Neuronal stem cell (in vitro differentiated cells): ENCODE measurements at places on chromosomes 16 and 17.

- DNase-seq, result no peak
These were observed 134.5 kb downstream of the MRTFB start for GRCh38 chr16:14205666-14206065.

GRCh38 chr17:4232168-4232813 is 31.5 kb downstream of the ANKFY1 start:
- no peak for DNase-seq

- DNase-seq, result no peak
These were observed 5.6 kb downstream of the DECR2 start for GRCh38 chr16:407253-407652.

DNA sequence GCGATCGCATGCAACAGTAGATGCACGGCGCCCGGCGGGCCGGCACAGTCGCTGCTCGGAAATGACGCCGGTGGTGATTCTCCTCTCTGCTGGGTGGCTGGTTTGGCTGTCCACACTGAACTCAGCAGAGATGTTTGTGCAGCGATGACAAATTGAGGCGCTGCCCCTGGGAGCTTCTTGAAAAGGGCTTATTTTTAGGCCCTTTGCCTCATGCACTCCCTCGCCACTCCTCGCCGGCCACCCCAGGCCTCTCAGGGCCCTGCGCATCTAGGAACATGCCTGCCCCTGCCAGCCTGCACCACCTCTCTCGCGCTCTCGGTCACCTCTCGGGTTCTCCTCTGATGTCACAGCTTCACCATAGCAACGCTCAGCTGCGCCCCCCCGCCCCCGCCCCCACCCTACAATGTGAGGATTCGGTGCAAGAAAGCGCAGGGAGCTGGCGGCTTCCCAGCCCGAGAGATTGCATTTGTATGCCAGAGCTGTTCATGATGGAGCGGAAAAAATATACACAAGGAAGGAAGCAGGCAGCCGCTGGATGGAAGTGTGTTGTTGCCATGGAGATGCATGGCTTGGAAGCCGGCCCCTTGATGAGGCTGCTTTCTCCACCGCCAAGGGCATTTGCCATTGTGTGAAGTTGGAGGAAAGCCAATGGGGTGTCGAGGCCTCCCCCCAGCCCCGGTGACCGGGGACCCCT is 81.3 kb upstream of the PLCG2 start:
- DNase-seq, result no peak

GRCh38 chr17:27105636-27106035 is 188.3 kb upstream of the WSB1 start:
- no peak for DNase-seq

GRCh38 chr16:15642557-15643047 is 352 bp downstream of the MARF1 start:
- no peak for DNase-seq

DNA sequence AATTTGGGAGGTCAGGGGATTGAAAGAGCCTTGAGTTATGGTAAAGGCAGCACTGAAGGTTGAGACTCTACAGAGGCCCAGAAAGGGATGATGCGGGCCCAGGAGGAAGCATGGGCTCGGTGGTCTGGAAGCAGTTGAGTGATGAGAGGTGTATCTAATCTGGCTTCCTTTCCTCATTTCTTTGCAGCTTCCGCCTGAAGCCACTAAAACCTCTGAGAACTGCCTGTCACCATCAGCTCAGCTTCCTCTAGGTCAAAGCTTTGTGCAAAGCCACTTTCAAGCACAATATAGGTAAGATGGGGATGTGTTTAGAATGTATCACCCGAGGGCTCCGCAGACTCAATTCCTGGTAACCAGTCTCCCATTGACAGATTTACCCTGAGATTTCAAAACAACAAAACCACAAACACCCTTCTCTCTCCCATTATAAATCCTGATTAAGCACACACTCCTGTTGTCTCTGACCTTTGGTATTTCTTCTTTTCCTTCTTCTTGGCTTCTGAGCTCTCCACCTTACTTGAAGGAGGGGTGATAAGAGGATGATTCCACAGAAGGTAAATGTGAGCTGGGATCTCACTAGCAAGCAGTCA is 21.2 kb downstream of the USP43 start:
- DNase-seq, result no peak

GRCh38 chr17:76153202-76153601 is 12.2 kb upstream of the FOXJ1 start:
- no peak for DNase-seq

GRCh38 chr16:10171221-10171620 is 11.0 kb downstream of the GRIN2A start:
- DNase-seq, result no peak

- no peak for DNase-seq
These were observed 6.5 kb upstream of the KLHL36 start for GRCh38 chr16:84641643-84642358.

DNA sequence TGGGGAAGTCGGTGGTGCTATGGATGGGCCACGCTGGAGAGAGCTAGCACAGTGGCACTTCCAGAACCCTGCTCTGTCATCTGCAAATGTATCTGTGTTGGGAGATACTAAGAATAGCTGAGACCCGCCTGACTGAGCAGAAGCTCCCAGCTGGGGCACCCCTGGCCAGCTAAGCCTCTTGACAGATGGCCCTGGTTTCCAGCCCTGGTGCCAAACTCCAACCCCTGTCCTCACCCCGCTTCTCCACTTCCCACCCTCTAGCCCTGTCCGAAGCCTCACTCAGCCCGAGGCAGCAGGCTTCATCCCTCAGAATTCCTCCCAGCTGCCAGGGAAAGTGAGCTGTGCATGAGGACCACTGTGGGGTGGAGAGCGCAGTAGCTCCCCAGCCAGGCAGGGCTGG is 124.4 kb downstream of the CCDC144A start:
- DNase-seq, result no peak

GRCh38 chr17:55273579-55274354 is 9.0 kb downstream of the HLF start:
- DNase-seq, result no peak

GRCh38 chr17:21249920-21250703 is 3.1 kb downstream of the NATD1 start:
- no peak for DNase-seq

DNA sequence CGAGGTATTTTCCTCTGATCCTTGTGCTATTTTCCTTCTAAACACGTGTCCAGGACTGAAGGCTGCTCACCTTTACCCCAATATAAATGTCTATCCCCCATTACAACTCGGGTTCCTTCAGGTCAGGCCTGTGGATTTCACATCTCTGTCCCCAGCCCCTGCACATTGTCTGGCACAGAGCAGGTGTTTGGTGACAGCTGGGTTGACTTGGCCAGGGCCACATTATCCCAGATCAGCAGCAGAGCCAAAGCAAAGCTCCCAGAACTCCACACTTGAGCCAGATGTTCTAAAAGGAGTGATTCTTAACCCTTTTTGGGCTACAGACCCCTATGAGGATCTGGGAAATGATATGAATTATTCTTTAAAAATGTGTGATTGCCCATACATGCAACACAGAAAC is 18.0 kb upstream of the SPATA32 start:
- DNase-seq, result no peak

GRCh38 chr16:82027629-82028064 is 7.4 kb upstream of the HSD17B2 start:
- no peak for DNase-seq

DNA sequence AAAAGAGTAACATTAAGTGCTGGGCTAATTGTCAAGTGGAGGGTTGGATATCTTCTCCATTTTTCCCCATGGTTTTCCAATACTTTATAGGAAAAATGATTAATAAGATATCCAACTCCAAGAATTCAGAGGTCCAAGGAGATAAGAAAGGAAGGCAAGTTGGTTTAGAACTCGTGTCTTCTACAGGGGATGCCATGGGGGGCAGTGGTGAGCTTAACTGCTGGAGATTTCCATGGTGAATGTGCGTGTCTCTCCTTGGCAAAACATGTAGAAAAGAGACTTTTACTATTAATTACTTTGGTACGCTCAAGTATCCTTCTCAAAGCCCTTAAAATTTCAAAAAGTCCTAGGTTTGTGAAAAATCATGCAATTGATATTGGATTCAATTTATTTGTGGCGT is 982.9 kb upstream of the RBFOX1 start:
- DNase-seq, result no peak

- DNase-seq, result no peak
These were observed 14.7 kb downstream of the ST6GALNAC2 start for GRCh38 chr17:76570877-76571471.

GRCh38 chr17:20611309-20611708 is 31.8 kb downstream of the CDRT15L2 start:
- no peak for DNase-seq

DNA sequence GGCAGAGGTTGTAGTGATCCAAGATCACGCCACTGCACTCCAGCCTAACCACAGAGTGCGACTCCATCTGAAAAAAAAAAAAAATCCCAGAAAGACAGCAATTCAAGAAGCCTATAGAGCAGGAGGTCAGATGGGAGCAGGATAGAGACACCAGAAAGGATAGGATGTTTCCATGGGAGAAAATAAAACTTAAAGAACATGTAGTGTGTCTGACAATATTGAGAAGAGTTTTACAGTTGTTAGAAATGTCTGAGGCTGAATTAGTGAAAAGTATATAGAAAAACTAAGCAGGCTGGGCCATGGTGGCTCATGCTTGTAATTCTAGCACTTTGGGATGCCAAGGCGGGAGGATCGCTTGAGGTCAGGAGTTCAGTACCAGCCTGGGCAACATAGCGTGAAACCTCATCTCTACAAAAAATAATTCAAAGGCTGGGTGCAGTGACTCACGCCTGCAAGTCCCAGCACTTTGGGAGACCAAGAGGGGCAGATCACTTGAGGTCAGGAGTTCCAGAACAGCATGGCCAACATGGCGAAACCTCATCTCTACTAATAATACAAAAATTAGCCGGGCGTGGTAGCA is 15.3 kb upstream of the TRIM37 start:
- no peak for DNase-seq

DNA sequence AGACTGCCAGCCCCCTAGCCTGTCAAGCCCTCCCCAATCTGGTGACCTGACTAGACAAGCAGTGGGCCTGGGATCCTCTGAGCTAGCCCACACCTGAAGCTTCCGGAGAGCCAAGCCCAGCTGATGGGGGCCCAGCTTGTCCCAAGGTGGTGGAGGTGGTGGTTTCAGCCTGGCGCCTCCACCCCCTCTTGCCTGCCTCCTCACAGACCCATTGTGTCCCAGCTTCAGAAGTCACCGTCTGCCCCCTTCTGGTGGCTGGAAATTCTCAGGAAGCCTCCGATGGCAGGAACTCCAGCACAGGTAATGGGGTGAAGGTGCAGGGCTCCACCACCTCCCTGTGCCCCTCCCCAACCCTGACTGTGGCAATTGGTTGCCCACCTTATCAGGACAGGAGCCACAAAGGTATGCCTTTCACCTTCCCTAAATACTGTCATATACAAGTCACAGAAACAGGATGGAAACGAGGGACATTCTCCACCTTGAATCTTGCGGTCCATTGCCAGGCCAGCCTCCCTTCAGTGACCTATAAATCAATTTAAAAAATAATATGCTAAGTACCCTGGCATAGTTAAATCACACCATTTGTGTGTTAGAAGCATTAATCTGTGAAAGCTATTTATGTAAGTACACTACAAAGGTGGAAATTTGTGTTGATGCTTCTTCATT is 66.0 kb upstream of the ZNF423 start:
- DNase-seq, result peak; percentile 67

GRCh38 chr17:18226284-18226945 is 980 bp downstream of the LLGL1 start:
- DNase-seq, result no peak

GRCh38 chr16:47612711-47613110 is 151.6 kb downstream of the PHKB start:
- no peak for DNase-seq

- no peak for DNase-seq
These were observed 1.2 kb downstream of the GPRC5B start for GRCh38 chr16:19883296-19883965.

DNA sequence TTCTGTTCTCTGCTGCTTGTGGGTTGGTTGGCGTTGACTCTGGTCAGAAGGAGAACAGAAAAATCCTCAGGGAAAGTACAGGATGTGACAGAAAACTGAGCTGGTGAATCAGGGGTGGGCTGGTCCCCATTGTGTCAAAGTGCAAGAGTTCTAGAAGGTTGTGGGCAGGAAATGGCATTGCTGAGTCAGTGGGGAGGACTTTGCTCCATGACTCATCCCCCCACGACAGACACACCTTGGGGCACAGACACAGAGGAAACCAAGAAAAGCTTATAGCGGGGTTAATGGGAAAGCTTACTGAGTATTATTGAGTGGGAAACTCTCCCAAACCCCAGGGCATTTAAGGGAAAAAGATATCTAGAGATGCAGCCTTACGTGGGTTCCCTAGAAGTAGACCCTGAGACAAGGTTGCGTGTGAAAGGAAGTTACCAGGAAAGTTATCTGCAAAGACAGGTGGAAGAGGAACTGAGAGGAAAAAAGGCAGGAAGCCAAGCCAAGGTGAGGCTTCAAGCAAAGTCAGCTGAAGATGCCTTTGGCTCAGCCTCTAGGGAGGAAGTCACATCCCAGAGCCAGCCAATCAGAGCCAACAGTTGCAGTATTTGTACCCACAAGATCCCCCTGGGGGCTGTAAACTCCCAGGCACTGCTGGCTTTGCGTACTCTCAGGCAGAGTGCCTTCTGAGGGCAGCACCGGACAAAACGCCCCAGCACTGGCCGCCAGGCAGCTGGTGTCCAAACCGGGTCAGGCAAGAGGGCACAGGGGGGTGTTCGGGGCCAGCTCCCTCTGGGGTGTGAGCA is 86.4 kb downstream of the FOXL1 start:
- DNase-seq, result no peak

GRCh38 chr17:44865231-44865660 is 17.6 kb downstream of the HIGD1B start:
- peak; percentile 70 for DNase-seq

- DNase-seq, result no peak
These were observed 238.4 kb downstream of the CEP112 start for GRCh38 chr17:65953316-65954147.

DNA sequence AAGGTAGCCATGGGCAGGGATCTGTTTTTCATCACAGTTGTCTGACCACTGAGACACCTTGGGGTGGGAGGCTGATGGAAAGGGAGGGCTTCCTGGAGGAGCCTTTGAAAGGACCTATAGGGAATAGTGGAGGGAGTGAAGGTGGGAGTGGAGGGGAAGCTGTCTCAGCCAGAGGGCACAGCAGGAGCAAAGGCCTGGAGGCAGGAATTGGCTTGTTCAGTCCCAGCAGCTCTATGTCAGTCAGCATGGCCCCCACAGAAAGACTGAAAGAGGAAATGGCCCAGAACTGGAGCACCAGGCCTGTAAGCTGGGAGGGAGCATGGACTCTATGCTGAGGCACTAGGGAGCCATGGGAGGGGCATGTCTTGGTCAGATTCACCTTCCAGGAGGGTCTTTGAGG is 12.8 kb upstream of the CBFB start:
- DNase-seq, result no peak

- no peak for DNase-seq
These were observed 64.6 kb downstream of the WWOX start for GRCh38 chr16:78163772-78164670.

DNA sequence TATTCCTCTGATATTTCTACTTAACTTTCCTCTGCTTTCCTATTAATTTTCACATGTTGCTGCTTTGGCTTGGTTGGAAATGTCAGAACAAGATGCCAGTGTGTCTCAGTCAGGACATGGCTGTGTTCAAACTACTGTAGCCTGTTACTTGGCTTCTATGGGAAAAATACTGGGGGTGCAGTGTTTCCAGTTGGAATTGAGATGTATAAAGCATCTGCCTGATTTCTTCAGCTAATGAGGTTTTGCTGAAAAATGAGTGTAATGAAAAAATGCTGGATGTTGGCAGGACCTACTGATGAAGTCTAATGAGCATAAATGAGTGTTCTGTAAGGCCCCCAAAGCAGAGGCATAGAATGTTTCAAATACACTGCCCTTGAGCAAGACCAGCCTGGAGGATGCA is 166.6 kb downstream of the PHKB start:
- DNase-seq, result no peak

- no peak for DNase-seq
These were observed 63.6 kb downstream of the TNFRSF13B start for GRCh38 chr17:16908273-16908672.
